ENCODE measurements at places on chromosomes 3 and 15.
A peak's percentile ranks its signal among the peaks of the same experiment; 100 is the strongest.

DNA sequence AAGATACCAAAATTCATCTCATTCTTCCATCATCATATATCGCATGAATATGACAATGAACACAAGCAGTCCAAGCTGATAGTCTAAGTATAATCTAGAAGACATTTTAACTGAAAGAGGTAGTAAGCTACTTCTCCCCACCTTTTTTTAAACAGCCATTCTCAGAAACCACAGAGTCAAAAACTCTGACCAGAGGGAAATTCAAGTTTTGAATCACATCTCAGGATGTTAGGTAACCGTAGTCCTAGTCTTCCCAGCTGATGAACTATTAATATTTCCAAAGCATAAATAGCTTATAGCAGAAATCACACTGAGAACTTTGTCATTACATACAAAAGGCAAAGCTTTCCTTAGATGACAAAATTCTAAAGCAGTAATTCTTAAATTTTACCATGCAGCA, 25.8 kb downstream of the NPTN start:
- no peak for DNase-seq

DNA sequence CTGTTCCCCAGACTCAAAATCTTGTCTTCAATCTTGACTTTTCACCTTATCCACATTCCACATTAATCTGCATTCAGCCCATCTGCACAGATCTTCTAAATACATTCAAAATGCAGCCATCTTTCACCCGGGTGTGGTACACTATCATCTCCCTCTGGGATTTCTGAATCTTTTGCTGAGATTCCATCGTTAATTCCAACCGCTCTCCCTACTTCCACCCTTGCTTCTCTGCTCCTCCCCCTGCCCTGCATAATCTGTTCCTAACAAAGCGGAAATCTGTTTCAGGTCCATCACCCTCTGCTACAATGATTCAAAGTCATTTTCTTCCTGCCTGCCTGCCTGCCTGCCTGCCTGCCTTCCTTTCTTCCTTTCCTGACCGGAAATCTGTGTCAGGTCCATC, 7.9 kb upstream of the GOLGA8B start:
- DNase-seq, result no peak

- DNase-seq, result no peak
These were observed 193.4 kb downstream of the PDZRN3 start for GRCh38 chr3:73431183-73431900.

GRCh38 chr3:69385723-69386555, at the start of gene FRMD4B:
Gene FRMD4B, minus strand, starts transcription at chr3:69386088. Its CDS starts 99 bp downstream, at chr3:69385989.
- DNase-seq, result peak; percentile 34

GRCh38 chr3:14137004-14137403, 12.2 kb downstream of the TMEM43 start:
- DNase-seq, result no peak

DNA sequence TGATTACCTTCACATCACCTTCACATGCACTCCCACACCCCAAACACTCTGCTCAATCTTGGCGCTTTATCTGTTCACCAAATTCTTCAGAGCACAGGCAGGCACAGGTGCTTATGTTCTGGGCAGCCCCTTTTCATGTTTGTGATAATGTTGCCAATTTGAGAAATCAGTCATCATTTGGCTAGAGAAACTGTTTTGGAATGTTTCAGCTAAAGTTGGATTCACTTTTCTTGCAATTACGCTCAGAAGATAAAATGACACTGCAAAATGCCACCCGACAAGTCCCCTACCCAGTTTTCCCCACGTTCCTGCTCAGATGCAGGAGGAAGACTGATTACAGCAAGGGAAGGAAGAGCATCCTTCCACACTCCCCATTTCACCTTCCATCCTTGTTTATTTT, 192.9 kb upstream of the LRRN1 start:
- no peak for DNase-seq

DNA sequence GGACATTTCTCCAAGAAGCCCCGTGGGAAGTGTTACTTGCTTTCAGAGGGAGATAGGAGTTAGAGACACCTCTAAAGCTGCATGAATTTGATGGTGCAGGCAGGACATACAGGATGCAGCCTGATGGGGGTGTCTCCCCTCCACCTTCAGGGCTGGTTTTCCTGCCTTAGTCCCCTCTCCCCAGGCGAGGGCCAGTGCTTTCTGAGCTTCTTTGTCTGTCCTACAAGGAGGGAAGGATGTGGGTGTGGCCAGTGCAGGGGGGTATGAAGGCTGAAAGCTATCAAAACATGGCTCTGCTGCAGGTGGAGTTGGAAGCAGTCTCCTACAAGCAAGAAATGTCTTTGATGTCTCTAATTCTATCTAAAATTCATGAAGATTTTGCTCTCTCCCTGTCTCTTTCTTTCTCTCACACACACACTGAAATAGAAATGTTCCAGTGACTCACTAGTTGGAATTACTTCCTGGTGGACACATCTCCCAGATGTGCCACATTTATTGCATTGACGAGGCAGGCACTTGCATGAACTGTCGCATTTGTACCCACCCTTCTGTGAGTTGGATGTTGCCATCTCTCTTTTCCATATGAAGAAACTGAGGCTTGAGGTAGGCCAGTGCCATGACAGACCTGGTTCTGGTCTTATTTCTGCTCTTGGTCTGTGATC, 13.9 kb upstream of the PODXL2 start:
- DNase-seq, result no peak

DNA sequence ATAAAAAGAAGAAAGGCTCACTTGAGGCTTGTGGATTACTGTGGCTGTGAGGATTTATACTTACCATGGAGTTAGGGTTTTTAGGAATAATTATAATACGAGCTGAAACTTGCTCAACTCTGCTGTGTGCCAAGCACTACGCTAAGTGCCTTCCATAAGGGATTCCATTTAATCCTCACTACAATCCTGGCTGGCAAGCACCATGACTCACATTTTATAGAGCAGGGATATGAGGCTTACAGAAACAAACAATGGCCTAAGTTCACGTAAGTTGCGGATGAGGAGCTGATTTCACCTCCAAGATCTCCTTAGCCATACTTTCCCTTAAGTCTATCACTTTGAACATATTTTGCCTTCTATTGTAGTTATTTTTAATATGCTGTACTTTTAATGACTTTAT, 43.9 kb upstream of the ARL8B start:
- no peak for DNase-seq

DNA sequence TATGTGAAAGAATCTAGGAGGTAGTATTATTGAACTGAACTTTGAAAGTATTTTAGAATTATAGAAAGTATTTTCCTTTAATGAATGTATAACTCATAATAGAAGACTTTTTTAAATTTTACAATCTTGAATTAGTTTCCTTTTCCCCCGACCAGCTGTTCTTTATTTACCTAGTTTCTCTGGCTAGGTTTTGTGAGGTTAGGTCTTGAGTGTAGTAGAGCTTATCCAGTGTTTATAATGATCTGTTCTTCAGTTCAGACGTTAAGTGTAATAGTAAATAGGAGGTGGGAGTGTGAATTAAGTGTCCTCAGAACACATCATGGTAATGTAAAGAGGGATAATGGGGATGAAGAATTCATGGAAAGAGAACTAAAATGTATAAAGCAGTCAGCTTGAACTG, 93.8 kb downstream of the MYRIP start:
- DNase-seq, result no peak

DNA sequence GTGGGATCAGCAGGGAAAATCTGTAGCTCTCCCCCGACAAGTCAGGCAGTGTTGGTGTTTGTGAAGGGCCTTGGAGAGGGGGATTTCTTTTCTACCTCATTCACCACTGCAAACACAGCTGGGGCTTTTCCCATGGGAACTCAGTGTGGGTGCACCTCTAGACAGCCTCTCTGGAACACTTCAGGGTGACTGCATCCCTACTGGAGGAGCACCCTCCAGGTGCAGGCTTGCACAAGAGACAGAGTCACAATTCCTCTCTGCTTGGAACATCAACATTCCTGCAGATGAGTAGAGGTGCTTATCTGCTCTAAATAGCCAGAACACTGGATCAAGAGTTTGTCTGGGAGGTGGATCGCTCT, 72.7 kb upstream of the AKAP13 start:
- no peak for DNase-seq

DNA sequence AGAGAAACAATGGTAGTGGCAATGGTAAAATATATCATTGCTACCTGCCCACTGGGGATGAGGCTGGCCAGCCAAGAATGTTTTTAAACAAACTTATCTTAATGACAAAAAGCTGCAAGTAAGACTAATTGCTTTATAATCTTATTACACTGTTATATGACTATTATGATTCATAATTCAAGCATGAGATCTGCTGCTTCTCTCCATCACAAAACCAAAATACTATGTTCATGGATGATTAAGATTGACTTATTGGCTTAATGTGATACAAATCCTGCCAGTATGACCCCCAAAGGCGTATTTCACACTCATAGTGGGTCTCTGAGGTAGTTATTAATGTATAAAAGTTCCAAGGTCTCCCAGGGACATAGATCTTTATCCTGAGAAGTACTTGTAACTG, 52.6 kb downstream of the FBN1 start:
- DNase-seq, result no peak

DNA sequence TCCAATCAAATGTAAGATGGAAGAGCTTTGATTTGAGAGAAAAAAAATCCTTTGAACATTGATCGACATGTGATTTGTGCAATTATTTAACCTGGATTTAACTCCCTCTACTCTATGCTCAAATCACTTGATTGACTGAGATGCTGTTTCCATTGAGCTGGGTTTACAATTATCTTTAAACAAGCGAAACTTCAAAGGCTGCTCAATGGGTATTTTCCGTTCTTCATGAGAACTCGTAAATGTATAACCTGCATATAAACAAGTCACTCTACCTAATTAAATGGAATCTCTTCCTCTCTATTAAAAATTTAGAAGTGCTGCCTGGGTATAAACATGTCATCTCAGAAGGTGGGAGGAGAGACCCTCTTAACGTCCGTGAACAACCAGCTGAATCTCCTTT, 71.9 kb downstream of the ANXA2 start:
- no peak for DNase-seq

DNA sequence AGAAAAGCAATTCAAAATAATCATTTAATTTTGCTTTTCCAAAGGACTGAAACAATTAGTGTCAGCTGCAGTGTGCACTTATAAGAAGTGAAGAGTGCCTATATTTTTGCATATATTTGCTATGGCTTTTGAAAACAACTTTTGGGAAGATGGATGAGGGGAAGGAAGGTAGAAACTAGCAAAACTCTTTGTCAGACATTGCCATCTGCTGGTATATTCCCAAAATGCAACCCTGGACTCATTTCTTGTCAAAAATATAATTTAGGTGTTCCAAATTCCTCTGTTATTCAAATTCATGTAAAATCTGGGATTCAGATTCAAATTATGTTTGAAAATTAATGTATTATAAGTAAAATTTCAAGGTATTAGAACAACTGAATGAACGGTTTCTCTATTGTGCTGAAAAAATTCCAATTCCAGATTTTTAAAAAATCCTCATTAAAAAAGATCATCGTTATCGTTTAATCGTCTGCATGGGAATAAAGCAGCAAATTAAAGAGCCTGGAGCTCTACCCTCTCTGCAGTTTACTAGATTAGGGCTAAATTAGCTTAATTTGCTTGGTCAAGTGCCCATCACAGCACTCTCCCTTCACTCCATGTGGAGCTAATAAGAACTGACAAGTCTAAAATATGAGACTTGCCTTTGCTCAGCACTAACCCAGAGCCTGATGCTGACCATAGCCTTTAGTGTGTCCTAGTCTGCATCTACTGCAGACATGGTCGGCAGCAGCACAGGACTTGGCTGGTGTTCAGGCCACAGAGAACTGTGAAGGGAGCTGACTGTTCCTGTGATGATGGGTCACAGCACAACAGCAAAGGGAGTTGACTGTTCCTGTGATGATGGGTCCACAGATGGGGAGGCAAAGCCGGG, 67.9 kb upstream of the MITF start:
- peak; percentile 20 for DNase-seq

- DNase-seq, result no peak
These were observed 3.9 kb downstream of the NEIL1 start for GRCh38 chr15:75350601-75351361.

DNA sequence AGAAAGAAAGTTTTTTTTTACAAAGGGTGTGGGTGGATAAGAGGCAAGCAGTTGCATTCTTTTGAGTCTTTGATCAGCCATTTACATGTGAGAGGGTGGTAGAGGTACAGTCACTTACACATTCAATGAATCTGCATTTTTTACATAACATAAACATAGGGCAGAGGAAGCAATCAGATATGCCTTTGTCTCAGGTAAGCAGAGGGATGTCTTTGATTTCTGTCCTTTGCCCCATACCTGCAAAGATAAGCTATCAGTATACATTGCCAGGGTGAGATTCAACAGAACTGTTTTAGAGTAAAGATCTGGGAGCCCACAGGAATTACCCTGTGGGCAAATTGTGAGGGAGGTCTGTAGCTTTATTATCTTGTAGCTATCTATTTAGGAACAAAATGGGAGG, 5.4 kb upstream of the PPP1R2 start:
- no peak for DNase-seq

DNA sequence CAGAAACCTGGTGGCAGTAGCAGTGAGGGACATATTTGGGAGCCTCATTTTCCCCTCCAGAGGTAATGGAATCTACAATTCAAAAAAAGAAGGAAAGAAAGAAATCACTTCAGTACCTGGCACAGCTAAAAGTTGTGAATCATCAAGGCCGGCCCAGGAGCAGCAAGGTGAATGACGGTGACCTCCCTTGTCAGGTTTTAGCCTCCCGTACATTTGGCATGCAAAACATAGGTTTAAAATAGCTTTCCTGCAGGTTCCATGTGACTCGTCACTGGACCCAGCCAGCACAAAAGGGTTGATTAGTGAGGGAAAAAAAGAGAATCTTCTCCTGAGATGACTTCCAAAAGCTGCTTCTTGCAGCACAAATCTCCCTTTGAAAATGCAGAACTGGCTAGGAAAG, 394.2 kb downstream of the LSAMP start:
- no peak for DNase-seq

DNA sequence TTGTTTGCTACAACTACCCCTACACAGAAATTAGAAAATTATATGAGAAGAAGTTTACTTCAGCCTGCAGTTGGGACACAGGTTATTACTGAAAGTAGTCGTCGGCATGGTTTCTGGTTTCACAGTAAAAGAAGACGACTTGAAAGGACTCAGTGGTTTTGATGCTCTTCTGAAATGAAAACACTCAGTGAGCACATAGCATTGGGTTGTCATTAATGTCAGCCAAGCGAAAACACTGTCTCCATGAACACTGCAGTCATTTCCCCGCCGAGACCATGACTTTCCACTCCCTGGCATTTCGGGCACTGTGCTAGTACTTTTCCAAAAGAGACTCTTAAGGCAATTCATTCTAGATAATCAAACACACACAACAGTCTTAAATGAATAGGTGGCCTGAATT, 69.2 kb upstream of the ICE2 start:
- DNase-seq, result no peak

- DNase-seq, result no peak
These were observed 99.3 kb upstream of the SLC24A5 start for GRCh38 chr15:48021336-48022086.

- peak; percentile 92 for DNase-seq
These were observed at the start of gene JMJD7 for GRCh38 chr15:41827880-41828806. Gene JMJD7, plus strand, starts transcription at chr15:41828092. Its CDS starts 33 bp downstream, at chr15:41828125.

DNA sequence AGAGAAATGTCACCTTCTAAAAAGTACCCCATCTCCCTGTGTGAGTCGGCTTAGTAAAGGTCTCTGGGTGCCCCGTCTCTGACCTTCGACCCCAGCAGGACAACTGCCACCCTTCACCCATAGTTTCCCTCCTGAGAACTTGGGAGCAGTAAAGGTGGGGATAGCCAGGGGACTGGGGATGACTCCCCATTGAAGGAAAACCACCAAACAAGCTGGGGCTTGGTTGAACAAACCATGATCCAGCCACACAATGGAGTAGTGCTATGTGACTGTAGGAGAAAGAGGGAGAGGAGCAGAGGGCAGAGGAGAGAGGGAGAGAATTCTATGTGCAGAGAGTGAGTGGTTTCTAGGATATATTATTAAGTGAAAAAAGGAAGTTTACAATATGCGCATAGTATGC, 33.7 kb downstream of the IDH3A start:
- no peak for DNase-seq
